ENCODE measurements at places on chromosomes 3 and 15.

DNA sequence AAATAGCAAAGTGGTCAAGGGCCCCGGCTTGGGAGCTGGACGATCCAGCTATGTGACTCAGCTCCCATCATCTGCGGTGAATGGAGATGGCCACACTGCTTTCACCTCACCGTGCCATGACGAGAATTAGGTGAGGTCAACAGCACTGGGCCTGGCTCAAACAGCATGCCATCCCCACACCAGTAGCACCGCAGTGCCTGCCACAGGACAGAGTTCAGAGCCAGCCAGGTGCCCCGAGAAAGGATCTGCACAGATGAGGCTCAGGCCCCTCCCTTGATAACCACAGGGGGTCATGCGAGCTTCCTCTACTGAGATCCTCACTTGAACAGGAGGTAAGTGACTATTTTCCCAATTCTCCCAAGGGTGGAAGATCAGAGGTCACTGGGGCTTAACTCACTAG, 29.4 kb downstream of the ZXDC start:
- DNase-seq, result no peak

DNA sequence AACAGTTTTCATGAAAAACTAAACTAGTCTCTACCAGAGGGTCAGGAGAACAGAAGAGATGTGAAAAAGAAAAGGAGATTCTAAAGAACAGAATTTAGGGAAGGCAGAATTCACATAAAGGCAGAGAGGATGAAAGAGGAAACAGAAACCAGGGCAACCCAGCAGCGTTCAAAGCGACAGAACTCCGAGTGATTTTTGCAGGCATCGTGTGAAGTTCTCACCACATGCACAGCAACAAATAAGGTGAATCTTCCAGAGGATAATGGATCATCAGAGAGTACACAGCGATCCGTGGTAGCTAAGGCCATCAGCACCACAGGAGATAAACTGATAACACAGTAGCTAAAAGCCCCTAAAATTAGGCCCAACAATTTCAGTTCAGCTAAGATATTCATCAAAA, 250.8 kb upstream of the THBS1 start:
- DNase-seq, result no peak

GRCh38 chr3:30198162-30198561, 408.2 kb upstream of the TGFBR2 start:
- no peak for DNase-seq

- no peak for DNase-seq
These were observed 3.0 kb upstream of the MAP1A start for GRCh38 chr15:43514241-43515057.

- no peak for DNase-seq
These were observed 128.3 kb downstream of the ALCAM start for GRCh38 chr3:105495021-105495420.

DNA sequence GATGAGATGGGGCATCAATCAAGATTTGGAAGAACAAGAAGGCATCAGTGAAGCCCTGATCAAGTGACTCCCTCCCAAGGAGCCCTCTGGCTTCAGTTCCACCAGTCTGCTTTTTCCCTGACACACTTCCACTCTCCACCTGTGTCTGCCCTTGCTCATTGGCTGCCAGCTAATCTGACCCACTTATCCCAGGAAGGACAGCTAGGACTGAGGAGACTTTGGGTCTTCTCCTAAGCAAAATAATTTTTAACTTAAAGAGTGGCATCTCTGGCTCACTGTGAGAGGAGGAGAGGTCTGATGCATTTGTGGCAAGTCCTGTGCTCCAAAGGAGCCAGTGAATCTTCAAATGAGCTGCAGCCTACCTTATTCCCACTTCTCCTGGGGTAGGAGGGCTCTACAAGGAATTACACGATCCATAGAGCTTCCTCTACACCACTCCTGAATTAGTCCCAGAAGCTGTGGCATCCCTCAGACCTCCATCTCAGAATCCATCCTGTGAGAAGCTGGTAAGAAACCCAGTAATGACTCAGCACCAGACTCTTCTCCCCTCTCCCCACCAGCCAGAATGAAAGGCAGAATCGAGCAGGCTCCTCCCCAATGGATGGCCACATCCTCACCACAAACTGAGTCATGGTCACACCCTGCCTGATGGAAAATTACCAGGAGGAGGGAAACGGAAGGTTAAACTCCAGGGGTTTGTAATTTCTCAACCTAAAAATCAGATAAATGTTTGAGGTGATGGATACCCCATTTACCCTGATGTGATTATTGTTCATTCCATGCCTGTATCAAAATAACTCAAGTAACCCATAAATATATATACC, 6.3 kb upstream of the PKM start:
- DNase-seq, result no peak

DNA sequence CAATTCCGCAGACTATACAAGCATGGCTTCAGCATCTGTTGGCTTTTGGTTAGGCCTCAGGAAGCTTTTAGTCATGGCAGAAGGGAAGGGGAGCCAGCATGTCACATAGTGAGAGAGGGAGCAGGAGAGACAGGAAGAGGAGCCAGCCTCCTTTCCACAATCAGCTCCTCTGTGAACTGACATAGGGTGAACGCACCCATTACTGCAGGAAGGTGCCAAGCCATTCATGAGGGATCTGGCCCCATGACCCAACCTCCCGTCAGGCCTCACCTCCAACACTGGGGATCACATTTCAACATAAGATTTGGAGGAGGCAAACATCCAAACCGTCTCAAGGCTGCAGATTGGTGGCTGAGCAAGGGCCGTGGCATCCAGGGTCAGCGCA, 106.3 kb downstream of the LRRK1 start:
- no peak for DNase-seq

DNA sequence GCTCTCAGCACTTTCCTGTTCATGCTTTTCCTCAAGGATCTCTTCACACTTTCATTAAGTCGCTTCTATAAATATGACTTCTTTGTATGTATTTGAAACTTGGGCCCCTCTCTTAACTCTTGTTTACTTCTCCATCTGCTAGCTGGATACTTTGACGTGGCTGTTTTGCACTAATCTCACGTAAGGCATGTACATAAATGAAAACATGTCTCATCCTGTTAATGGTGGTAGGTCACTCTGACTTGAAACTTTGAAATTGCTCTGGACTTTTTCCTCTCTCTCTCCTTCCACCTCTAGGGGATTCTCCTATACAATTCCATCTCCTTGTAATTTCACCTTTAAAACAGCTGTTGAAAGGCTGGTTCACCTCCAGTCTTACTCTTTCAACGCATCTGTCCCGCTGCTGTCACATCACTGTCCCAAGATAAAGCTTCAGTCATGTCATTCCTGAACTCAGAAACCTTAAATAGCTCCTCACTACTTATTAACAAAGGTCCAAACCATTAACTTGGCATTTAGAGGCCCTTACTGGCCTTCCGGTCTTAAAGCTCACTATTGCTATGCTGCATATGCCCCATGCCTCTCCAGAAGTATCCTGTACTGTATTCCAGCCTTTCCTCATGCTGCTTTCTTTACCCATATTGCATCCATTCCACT, 1.2 kb downstream of the BLOC1S6 start:
- DNase-seq, result no peak

GRCh38 chr3:154247806-154248415, 76.4 kb downstream of the DHX36 start:
- no peak for DNase-seq

DNA sequence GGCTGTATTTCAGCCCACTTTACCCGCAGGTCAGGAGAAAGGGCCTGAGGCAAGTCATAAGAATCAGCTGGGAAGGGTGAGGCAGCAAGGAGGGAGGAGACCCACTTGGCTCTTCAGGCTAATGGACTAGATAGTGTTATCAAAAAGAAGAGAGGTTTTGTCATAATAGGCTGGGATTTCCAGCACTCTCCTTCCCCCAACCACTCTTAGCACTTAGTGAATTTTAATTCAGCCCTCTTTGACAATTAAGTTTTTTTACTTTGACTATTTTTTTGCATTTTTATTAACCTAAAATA, 771 bp downstream of the MPI start:
- DNase-seq, result no peak

DNA sequence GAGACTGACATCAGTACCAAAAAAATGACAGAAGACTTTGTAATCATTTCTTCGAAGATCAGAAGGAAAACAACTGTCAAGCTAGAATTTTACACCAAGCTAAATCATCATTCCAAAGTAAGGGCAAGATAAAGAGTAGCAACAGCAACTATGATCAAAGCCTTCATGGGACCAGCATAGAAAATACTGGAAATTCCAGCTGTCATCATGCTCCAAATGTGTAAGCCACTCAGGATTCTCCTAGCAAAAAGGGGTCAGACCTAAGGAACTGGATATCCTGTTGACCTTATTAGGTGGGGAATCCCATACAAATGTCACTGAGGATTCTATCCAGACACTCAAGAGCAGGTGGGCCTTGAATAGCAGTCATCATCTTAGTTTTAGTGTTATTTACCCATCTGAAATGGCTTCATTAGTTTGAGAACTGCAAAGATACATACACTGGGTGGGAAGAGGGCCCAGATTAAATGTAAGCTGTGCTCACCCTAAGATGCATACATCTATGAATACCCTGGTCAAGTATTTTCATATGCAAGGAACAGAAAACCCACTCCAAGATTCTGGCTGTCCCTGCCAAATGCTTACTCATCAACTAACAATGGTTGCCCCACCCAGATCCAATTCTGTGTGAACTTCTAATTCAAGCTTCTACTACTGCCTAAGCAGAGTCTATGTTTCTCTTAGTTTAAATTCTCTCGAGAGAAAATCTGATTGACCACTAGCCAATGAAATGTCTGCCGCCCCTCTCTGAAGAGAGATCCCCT, 33.5 kb downstream of the CLDN18 start:
- DNase-seq, result no peak

DNA sequence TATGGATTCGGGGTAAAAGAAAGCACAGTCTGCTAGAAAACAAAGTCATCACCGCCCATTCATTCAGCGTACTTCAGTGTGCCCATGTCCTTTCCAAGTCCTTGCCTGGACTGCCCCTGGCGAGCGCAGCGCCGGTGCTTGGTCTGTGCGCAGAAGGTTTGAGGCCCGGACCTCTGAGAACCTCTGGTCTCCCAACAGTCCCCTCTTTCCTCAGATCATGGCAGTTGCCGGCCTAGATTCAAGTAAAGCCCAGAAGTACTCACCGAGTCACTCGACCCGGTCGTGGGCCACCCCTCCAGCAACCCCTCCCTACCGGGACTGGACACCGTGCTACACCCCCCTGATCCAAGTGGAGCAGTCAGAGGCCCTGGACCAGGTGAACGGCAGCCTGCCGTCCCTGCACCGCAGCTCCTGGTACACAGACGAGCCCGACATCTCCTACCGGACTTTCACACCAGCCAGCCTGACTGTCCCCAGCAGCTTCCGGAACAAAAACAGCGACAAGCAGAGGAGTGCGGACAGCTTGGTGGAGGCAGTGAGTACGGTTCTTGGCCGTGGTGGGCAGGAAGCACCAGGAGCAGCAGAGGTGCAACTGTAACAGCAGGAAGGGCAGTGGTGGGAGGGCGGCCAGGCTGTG, 36.3 kb downstream of the CHDH start:
- DNase-seq, result no peak

- no peak for DNase-seq
These were observed 24.5 kb downstream of the CFAP100 start for GRCh38 chr3:126419151-126419703.

- DNase-seq, result no peak
These were observed 19.0 kb downstream of the THBS1 start for GRCh38 chr15:39599871-39600270.

DNA sequence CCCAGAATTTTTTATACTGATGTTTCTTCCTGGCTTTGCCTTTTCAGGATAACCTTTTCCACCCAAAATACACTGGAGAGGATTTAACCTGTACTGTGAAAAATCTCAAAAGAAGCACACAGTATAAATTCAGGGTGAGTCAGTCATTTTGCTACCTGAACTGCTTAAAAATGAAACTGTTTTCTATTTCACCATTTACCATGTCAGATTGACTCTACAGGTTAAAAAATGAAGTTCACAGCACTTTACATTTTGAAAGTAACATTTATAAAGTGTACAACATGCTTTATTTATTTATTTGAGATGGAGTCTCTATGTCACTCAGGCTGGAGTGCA, 115.2 kb downstream of the GHSR start:
- no peak for DNase-seq

DNA sequence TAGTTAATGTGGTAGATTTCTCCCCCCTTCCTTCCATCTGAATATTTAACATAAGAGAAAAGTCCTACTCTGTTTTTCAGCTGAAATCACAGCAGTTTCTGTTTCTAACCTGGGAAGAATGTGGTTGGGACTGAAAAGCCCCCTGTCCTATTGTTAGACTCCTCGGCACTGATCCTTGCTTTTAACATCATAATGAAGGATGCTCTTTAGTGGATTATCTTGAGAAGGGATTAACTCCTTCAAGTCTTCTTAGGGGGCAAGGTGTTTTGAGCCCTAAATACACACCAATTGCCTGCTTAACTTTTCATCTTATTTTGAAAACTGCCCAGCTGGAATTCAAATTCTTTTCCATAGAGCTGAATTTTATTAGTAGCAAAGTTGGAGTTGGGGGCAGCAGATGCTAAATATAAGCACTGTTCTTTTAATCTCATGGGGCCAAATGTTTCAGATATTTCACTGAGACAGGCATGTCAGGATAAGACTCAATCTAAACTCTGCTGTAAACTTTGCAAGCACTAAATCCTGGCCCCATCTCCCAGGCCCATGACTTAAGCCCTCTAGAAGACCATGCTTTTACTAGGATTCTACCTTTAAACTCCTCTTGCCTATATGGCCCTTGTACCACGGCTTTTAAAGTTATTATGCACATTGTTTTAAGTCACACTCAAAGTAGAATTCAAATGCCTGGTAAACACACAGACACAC, 243.2 kb upstream of the NR2F2 start:
- DNase-seq, result no peak

DNA sequence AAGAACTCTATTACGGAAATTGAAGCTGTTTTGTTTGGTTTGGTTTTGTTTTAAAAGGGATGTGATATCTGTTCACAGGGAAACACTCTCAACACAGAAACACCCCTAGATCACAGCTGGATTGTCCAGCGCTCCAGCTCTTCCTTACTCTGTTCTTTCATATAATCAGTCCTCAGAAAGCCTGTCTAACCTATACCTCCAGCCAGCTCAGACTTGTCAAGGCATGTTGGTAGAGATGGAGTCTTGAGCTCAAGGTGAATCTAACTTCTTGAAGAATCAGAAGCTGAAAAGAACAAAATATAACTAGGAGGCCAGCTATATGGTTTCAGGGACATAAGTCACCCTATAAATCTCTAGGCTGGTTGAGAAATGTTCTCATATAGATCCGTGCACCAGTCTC, 110.2 kb upstream of the EPHA3 start:
- no peak for DNase-seq

DNA sequence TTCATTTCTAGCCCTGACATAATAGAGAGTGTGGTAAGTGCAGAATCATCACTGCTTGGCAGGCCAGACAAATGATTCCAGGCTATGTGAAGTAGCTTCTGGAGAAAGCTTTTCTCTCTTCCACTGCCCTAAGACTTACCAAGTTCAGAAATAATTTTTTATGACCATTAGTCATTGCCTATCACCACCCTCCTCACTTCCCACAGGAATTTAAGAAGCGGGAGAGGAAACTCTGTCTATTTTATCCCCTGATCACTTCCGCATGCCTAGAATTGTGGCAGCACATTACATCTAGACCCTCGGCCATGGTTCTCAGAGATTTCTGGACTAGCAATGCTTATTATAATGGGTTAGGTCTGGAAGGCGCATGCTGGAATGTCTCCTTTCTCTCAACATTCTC, 397.8 kb upstream of the NR2F2 start:
- DNase-seq, result no peak
